ENCODE measurements at places on chromosomes 13 and 19.

DNA sequence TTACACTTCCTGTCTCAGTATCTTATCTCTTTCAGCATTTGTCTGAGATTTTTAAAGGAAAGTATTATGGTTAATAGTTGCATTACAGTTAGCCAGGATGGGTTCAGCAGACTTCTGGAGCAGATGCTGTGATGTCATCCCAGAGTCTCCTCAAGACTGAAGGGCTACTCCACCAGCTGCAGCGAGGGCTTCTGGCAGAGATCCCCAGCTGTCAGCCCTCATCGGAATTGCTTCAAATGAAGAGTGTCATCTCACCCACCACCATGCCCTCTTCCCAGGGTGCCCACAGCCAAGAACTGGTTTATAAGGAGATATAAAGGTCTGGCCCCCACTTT is 84.4 kb downstream of the FAM216B start:
- DNase-seq, result no peak

GRCh38 chr13:61612192-61612591 is 196.5 kb upstream of the PCDH20 start:
- no peak for DNase-seq

DNA sequence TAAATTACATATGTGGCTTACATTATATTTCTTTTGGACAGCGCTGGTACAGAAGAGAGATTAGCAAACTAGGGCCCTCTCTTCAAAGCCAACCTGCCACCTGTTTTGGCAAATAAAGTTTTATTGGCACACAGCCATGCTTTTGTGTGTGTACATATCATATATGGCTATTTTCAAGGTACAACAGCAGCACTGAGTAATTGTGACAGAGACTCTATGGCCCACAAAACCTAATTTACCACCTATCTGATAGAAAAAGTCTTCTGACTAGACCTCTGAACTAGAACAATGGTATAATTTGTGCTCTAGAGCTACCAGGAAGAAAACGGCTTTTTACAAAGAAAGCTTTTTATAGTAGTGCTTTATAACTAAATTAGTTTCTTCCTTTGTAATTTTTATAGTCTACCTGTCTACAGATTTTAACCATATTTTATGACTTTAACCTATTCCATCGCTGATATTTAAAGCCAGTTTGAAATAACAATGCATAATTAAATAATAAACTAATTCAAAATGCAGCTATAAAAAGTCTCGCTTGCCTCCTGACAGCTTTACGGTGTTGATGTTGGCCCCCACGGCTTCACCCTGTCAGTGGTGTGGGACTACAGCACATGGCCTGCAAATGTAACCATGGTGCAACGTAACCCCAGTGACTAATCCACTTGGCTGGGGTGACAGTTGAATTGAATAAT is 17.7 kb upstream of the DPY19L3 start:
- no peak for DNase-seq

GRCh38 chr13:50537029-50537428 is 306.5 kb downstream of the DLEU7 start:
- DNase-seq, result no peak

DNA sequence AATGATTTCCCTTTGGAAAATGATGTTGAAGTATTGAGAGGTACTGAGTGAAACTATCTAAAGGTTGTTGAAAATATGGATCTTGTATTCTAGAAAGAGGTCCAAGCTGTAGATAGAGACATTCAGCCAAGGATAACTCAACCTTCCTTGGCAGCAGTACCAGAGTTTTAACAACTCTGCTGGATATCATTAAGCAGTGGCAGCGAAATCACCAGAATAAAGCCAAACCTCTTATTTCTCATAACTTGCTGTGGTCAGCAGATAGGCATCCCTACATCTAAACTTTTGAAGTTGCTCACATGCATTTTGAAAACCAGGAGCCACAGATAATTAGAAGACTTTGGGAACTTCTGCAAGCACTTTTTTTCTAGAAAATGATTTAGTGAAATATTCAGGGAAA is 559.8 kb downstream of the IRS2 start:
- DNase-seq, result no peak

DNA sequence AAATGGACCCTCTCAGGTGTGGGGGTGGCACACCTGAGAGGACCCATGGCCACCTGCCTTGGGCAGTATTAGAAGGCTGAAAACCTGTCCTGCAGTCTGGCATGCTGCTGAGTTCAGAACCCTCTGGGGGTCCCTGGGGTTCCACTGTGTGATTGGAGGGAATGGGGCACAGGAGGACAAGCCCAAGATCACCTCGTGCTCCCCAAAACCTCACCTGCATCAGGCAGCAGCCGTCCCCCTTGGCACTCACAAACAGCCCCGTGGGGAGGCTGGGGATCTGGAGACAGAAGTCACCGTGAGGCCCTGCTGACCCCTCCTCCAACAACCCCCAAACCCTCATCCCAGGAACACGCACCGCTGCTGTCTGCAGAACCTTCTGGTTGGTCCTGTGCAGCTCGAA is 14.5 kb downstream of the F2RL3 start:
- no peak for DNase-seq

GRCh38 chr19:19423322-19423721 is 17.8 kb downstream of the GATAD2A start:
- DNase-seq, result no peak

DNA sequence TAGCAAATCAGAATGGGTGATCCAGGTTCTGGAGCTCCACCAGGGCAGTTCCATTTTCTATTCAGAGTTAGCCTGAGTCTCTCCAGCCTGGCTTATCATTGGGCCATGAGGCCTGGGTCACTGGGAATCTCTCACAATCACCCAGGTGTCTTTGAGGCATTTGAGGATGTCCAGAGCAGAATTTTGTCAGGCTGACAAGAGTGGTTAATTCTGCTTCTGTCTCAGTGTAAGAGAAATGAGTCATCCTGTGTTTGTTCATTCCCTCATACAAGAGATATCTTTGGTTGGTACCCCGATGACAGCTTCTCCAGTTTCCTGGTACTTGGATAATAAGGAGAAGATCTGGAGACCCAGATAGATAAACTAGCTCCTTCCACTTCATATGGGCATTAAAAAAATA is 10.4 kb downstream of the ZNF93 start:
- no peak for DNase-seq

DNA sequence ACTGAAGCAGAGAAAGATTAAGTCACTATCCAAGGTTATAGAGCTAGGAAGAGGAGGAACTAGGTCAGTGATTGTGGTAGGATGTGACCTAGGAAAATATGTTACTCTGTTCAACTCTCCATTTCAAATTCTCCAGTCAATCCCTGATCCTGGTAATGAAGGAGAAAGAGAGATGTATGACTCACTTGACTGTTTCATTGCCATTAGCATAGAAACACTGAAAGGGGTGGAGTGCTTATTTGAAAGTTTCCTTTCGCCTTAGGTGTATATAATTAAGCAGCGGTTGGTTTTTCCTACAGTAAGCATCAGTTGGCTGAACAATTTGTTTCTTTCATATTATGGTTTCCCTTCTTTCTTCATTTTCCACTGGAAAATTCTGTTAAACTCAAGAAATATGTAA is 198.1 kb upstream of the CSNK1A1L start:
- DNase-seq, result no peak

- DNase-seq, result no peak
These were observed 60.0 kb downstream of the FLT1 start for GRCh38 chr13:28434926-28435325.

- DNase-seq, result no peak
These were observed 92.3 kb downstream of the TUBA3C start for GRCh38 chr13:19089315-19089714.

DNA sequence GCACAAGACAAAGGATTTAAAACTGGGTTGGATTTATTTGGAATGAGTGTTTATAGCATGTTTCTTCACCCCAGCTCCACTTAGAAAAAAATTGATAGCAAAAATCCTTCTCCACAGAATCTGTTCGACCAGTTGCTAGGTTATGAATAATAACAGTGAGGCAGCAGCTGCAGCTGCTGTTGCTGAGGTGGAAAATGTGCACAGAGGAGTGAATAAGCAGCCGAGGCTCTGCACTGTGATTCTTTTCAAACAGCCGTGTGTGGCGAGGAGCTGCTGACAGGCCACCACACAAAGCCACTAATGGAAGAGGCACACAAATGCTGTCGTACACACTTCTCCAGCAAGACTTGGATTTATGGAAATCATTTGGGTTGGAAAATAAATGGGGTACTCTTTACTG is 6.4 kb upstream of the RASL11A start:
- DNase-seq, result no peak

DNA sequence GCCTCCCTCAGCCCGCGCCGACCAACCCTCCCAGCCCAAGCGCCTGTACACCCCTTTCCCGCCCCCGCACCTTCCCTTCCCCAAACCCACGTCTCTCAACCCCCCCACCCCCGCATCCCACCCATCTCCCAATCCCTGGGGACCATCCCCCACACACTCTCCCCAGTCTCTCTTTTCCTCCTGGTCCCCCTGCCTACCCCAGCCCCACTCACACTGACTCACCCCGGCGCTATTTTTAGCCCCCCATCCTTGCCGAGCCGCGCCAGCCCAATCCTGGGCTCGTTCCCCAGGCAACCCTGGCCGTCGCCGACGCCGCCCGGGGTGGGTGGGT is 11.7 kb downstream of the CIC start:
- DNase-seq, result peak; percentile 73

Data from tibial artery (tissue), 4 donors.